Activated naive CD8-positive, alpha-beta T cell treated with anti-CD3 and anti-CD28 coated beads, Interleukin-2, amount 10 ng/mL, durations not matched to agents 7 days and 5 days (primary cell): ENCODE measurements at places on chromosomes 4 and X. TPM values are rescaled to one million over a fixed set of nuclear protein-coding genes. Genes with fewer than 3 reads are reported as not detected.

Gene ZMYM3
- 38.9 TPM for total RNA-seq

Gene OPN1MW3
- not detected for total RNA-seq

GRCh38 chrX:1325515-1326116 is 11.0 kb upstream of the IL3RA start:
- no peak for DNase-seq
- H3K4me3 ChIP-seq, result no peak overlapping the region
- H3K4me1 ChIP-seq, result peaks cover 10% of the 10 kb centered on the region
- H3K27me3 ChIP-seq, result peaks cover 7% of the 10 kb centered on the region
- H3K27ac ChIP-seq, result no peak overlapping the region

DNA sequence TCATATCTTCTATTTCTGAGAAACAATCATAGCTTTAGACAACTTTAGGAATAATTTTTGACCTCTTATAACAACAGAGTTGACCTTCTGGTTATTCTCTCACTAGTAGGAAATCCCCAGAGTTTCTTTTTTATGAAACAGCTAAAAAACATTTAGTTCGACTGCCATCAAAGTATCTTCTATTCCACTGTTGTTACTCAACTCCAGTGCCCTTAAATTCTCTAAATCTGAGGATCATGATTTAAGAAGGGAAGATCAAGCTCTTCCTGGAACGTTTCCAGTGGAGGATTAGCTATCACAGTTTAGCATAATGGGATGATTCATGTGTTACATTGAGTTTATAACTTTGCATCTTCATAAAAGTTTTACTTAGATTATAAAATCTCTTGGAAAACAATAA is 134.9 kb upstream of the VEGFC start:
- no peak overlapping the region for H3K4me3 ChIP-seq
- no peak overlapping the region for H3K27ac ChIP-seq
- H3K4me1 ChIP-seq, result no peaks in the 10 kb centered on the region
- H3K36me3 ChIP-seq, result no peaks in the 10 kb centered on the region

DNA sequence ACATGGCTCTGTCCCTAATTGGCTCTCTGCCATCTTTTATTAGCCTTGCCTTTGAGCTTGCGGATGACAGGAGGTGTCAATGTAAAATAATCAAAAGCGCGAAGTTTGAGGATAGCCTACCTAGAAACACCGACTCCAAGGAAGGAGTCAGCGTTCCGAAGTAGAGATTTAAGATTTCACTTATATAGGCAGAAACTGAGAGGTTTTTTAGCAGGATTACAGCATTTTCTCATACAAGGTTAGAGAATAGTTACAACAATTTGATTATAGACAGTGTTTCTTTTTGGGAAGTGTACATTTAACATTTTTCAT is 499 bp upstream of the NFXL1 start:
- H3K4me3 ChIP-seq, result peak overlapping the region; percentile 92
- H3K27me3 ChIP-seq, result no peaks in the 10 kb centered on the region
- DNase-seq, result no peak
- H3K4me1 ChIP-seq, result peaks cover 16% of the 10 kb centered on the region
- peaks cover 9% of the 10 kb centered on the region for H3K36me3 ChIP-seq
- peak overlapping the region; percentile 72 for H3K27ac ChIP-seq

DNA sequence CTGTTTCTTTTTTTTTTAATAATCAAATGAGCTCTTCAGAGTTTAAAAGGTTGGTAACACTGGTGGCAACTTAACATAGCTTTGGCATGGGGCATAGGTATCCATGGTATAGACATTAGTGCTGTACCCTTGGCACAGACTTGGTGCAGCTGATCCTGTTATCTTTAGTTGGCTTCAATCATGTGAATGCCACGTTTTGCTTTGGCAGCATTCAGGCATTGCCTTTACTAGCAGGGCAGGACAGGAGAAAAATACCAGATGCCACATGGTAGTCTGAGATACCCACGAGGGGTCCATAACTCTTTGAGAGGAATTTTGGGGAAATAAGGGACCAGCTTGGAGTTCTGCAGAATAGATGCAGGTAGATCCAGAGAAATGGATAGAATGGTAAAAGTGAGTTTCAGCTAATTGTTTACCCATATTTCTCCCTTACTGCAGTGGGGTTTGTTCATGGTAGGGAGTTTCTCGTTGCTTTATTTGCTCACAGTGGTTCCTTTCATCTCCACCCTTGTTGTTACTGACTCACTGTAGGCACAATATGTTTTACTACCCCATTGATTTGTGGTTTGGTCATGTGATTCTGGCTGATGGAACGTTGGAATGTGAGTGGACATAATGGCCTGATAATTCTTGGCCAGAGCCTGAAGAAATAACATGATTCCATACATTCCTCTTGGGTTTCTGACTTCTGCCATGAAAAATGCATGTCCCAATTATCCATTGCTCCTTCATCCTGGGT is 342.7 kb downstream of the GLUD2 start:
- H3K36me3 ChIP-seq, result no peaks in the 10 kb centered on the region
- H3K27ac ChIP-seq, result no peak overlapping the region
- H3K27me3 ChIP-seq, result no peaks in the 10 kb centered on the region

GRCh38 chrX:72468607-72469006 is 104.0 kb downstream of the HDAC8 start:
- no peaks in the 10 kb centered on the region for H3K27me3 ChIP-seq
- no peak overlapping the region for H3K27ac ChIP-seq
- H3K36me3 ChIP-seq, result peaks cover 29% of the 10 kb centered on the region
- no peak overlapping the region for H3K4me3 ChIP-seq
- H3K4me1 ChIP-seq, result no peaks in the 10 kb centered on the region

DNA sequence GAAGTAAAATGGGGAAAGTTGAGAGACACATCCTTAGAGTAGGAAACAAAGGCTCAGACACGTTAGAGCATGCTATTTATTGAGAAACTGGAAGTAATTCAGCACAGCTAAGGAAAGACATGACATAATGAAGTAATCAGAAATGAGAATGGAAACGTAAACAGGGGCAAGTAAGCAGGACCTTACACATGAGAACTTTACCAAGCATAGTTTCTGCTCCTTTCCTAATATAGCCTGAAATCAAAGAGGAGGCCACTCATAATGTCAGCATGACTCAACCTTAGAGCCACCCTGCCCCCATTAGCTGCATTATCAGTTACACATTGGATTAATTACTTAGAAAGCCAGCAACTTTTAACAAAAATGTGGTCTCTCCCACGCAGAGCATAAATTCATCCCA is 558.3 kb upstream of the GRIA3 start:
- H3K4me3 ChIP-seq, result no peak overlapping the region
- H3K27ac ChIP-seq, result no peak overlapping the region
- DNase-seq, result no peak
- H3K27me3 ChIP-seq, result no peaks in the 10 kb centered on the region
- no peaks in the 10 kb centered on the region for H3K36me3 ChIP-seq

DNA sequence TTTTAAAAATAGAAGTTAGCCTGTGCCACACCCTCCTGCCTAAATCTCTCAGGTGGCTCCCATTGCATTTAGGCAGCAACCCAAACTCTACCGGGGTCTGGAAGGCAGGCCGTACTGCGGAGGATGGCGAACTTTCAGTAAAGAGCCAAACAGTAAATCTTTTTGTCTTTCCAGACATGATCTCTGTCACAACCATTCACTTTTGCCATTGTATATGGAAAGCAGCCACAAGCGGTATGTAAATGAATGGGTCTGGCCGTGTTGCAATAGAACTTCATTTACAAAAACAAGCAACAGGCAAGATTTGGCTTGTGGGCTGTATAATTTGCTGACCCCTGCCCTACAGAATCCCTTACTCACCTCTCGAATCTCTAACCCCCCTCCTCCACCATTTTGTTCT is 3.3 kb downstream of the RADX start:
- no peaks in the 10 kb centered on the region for H3K36me3 ChIP-seq
- no peak overlapping the region for H3K27ac ChIP-seq
- no peak overlapping the region for H3K4me3 ChIP-seq
- H3K27me3 ChIP-seq, result no peaks in the 10 kb centered on the region
- peaks cover 10% of the 10 kb centered on the region for H3K4me1 ChIP-seq
- no peak for DNase-seq

DNA sequence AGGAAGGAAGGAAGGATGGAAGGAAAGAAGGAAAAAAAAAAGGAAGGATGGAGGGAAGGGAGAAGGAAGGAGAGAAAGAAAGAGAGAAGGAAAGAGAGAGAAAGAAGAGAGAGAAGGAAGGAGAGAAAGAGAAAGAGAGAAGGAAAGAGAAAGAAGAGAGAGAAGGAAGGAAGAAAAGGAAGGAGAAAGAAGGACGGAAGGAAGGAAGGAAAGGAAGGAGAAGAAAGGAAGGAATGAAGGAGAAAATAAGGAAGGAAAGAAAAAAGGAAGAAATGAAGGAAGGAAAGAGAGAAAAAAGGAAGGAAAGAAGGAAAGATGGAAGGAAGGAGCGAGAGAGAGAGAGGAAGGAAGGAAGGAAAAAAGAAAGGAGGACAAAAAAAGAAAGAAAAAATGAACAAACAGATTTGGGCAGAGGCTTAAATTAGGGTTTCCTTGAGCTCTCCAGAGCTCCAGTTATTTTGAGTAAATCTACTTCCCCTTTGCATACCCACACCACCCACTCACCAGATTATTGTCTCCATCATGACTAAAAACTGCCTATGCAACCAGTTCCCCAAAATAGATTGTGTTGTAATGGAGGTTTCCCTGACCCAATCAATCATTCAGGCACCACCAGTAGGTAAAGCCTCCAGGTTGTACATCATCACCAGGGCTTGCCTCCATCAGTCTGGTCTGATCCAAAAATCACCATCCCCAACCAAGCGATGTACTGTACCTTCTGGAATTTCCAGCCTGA is 1722.9 kb upstream of the PCDH10 start:
- H3K4me1 ChIP-seq, result no peaks in the 10 kb centered on the region
- H3K27me3 ChIP-seq, result no peaks in the 10 kb centered on the region
- no peak overlapping the region for H3K27ac ChIP-seq
- H3K36me3 ChIP-seq, result no peaks in the 10 kb centered on the region
- DNase-seq, result no peak

DNA sequence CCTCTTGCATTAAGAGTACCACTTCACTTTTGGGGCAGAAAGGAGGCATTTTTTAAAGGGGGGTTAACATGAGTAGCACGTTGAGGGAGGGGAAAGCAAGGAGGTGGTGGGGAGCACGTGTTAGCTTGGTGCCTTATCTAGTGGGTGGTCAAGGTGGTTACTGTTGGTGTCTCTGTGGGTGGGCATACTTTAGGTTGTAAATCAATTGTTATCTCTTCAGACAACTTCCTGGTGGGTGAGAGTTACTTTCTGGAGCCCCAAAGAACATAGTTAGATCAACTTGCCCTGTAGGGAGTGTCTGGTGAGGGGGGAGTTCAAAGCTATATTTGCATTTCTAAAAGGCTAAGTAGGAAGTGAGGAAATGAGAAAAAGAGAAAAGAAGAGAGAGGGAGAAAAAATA is 297.7 kb upstream of the CLNK start:
- H3K27ac ChIP-seq, result no peak overlapping the region
- no peaks in the 10 kb centered on the region for H3K36me3 ChIP-seq
- DNase-seq, result no peak
- H3K27me3 ChIP-seq, result no peaks in the 10 kb centered on the region
- H3K4me3 ChIP-seq, result no peak overlapping the region

- no peak for DNase-seq
- peaks cover 14% of the 10 kb centered on the region for H3K27me3 ChIP-seq
- H3K27ac ChIP-seq, result no peak overlapping the region
Observed at GRCh38 chr4:168720396-168720900, 223.6 kb downstream of the PALLD start.
